Tibial artery (tissue), 4 donors: ENCODE measurements at places on chromosomes 5 and 9.

DNA sequence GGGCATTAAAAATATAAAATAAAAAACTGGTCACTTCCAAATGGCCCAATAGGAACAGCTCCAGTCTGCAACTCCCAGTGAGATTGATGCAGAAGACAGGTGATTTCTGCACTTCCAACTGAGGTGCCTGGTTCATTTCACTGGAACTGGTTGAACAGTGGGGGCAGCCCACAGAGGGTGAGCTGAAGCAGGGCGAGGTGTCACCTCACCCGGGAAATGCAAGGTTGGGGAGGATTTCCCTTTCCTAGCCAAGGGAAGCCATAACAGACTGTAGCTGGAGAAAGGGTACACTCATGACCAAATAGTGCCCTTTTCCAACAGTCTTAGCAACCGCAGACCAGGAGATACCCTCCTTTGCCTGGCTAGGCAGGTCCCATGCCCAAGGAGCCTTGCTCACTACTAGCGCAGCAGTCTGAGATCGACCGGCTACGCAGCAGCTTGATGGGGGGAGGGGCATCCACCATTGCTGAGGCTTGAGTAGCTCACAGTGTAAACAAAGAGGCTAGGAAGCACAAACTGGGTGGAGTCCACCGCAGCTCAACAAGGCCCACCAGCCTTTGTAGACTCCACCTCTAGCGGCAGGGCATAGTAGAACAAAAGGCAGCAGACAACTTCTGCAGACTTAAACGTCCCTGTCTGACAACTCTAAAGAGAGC lies 12.7 kb downstream of the RLN1 start:
- DNase-seq: no peak

DNA sequence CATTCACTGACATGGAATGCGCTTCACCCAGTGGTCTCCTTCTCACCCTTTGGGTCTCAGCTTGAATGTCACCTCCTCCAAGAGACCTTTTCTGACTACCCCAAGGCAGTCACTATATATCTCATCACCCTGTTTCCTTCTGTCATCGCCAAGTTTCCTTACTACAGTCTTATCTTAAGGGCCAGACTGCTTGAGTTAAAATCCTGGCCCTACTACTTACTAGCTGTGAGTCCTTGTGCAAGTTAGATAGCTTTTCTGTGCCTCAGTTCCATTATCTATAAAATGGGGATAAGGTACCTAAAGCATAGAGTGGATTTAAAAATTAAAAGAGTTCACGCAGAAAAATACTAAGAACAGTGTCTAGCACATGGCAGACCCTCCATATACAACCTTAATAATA lies 132.4 kb downstream of the GABBR2 start:
- DNase-seq: no peak

DNA sequence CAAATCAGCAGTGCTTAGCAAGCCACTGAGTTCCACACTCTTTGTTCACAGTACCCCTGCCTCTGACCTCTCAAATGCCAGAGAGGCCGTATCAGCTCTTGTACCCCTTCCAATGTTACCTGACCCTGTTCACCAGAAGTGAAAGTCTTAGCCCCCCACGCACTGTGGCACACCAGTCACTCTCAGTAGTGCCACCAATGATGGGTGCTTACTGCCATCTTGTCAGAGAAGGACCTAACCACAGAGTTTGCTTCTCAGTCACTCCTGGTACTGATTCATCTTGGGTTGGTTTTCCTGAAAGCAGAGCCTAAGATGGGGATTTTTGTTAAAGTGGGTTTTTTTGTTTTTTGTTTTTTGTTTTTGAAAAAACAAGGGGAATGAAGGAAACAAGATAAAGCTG lies 28.8 kb upstream of the PANK3 start:
- DNase-seq: no peak

DNA sequence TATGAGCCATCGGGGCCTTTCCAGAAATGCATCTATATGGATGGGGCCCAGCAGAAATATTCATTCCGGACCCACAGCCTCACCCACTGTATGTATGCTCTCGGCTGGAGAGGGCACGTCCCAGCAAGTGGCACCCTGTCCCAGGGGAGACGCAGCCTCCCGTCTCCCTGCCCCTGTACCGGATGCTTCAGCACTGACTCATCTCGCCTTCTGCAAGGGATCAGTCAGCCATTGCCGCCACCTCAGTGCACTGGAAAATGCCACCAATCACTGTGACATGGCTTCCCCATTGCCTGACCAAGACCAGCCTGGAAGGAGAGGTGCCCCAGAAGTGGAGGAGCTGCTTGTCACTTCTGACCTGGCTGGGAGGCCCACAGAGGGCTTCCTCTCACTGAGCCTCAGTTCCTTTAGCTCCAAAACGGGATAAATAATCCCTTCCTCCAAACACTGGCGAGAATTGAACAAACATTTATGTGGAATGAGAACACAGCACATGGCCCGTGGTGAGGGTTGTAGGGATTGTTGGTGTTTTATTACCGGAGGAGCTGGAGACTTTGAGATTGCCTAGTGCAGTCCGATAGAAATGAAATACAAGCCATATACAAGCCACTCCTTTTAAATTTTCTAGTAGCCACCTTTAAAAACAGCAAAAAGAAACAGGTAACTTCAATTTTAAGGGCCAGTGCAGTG lies 43.9 kb upstream of the ORM1 start:
- peak; percentile 83 for DNase-seq

GRCh38 chr9:86713470-86713869 lies 233.8 kb downstream of the GAS1 start:
- no peak for DNase-seq

GRCh38 chr5:1112596-1113331 lies 901 bp upstream of the SLC12A7 start:
- no peak for DNase-seq

DNA sequence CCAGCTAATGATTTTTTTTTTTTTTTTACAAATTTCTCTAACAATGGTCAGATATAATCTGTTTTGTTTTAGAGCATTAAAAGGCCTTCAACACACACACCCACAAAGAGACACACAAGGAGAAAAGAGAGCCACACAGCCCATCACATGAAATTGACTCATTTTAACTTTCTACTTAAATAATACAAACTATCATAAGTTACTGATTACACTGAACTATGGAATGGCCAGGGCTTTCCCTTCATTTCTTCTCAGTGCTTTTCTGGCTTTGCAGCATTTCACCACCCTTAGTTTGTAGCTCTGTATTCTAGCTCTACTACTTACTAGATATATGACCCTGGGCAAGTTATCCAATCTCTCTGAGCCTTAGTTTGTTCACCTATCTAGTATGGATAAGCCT lies 13.2 kb downstream of the REEP5 start:
- DNase-seq: no peak

GRCh38 chr9:78286946-78287388 lies 10.0 kb upstream of the PSAT1 start:
- no peak for DNase-seq

DNA sequence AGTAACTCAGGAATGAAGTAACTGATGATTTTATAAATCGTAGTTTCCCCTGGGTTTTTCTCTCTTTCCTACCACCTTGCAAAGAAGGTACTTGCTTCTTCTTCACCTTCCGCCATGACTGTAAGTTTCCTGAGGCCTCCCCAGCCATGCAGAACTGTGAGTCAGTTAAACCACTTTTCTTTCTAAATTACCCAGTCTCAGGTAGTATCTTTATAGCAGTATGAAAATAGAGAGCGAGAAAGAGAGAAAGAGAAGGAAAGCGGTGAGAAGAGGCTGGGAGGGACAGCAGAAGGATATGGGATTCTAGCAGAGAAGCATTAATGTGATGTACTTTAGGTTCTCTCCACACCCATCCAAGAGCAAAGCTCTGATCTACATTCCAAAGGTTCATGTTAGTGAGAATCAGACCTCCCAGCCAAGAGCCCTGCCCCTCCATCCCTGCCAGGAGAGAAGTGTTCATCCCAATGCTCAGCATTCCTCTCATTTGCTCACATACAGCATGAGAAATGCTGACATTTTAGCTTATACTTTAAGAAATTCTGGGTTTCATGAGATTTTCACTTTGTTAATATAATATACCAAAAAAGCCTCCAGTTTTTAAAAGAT lies 185.0 kb upstream of the PTGER4 start:
- no peak for DNase-seq

GRCh38 chr9:109907400-109907799 lies 127.4 kb downstream of the PALM2AKAP2 start:
- peak; percentile 28 for DNase-seq

DNA sequence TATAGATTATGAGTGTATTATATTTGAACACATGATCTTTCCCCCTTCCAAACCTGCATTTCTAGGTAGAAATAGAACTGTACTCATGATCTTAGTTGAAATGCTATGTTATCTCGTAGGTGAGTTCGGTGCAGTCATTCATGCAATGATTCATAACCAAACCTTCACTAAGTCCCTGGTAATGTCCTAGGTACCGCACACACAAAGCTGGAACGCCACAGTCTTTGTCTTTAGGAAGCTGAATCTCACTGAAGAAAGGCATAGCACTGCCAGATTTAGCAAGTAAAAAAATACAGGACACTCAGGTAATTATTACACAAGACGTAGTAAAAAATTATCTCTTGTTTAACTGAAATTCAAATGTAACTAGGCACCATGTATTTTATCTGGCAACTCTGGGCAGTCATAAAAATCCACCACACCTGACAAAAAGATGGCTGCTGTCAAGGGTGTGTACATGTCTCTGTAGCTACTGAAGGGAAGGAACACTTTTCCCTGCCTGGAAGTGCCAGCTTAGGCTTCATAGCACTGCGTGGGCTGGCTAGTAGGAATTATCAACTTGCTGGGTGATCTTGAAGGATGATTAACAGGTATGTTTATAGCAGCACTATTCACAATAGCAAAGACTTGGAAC lies 28.0 kb upstream of the TXN start:
- no peak for DNase-seq

- peak; percentile 61 for DNase-seq
Observed at GRCh38 chr5:91119981-91120850, 262.9 kb downstream of the ARRDC3 start.

- DNase-seq: no peak
Observed at GRCh38 chr9:99054581-99054980, 50.3 kb upstream of the TGFBR1 start.

- DNase-seq: no peak
Observed at GRCh38 chr5:80125022-80125961, 90.1 kb downstream of the THBS4 start.

DNA sequence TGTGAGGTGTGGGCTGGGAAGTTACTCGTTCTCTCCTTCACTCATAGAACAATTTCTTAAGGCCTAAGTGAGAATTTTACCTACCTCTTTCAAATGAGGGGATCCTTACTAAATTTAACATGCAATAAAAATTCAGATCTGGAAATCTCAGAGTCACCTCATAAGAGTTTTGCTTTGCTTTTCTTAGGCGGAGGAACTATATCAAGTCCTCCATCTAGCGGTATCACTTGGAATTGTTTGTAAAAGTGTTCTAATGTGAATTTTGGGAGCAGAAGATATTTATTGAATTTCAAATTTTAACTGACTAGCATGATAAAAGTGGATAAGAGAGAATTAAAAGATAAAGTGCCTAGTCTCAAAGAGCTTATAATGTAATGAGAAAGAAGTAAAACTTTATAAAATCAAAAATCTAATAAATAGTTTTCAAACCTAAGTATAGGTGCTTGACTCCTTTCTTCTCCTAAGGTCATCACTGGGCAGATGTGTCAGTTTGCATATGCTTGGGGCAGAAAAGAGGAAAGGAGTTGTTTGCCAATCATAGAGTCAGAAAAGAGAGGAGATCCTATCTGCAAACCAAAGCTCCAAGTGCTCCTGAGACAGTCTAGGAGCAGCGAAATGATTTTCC lies 145.7 kb upstream of the DAB2 start:
- no peak for DNase-seq

DNA sequence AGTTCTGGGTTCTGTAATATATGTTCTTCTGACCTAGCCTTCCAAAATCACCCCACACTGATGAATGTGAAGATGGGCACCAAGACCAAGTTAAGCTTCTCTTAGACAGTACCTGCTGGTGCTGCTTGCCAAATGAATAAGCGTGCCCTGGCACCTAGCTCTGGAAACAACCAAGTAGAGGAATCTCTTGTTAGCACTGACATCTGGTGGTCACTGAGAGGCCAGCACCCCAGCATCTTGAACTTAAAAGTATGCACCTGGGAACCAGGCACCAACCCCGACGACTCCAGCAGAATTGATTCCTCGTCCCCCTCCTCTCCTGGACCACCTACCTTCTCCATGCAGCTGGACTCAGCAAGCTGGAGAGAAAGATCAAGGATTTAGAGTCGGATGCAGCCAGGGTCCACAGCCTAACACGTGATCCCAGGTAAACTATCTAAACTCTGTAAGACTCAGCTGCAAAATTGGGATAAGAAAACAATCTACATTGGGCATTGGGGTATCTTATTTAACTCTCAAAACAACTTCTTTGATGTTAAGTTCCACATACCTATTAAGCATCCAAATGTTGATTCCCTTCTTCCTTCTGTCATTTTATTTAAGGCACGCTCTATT lies 89.8 kb downstream of the SLC1A3 start:
- DNase-seq: no peak

- DNase-seq: peak; percentile 87
Observed at GRCh38 chr5:178279723-178280438, 47.3 kb upstream of the PHYKPL start.

DNA sequence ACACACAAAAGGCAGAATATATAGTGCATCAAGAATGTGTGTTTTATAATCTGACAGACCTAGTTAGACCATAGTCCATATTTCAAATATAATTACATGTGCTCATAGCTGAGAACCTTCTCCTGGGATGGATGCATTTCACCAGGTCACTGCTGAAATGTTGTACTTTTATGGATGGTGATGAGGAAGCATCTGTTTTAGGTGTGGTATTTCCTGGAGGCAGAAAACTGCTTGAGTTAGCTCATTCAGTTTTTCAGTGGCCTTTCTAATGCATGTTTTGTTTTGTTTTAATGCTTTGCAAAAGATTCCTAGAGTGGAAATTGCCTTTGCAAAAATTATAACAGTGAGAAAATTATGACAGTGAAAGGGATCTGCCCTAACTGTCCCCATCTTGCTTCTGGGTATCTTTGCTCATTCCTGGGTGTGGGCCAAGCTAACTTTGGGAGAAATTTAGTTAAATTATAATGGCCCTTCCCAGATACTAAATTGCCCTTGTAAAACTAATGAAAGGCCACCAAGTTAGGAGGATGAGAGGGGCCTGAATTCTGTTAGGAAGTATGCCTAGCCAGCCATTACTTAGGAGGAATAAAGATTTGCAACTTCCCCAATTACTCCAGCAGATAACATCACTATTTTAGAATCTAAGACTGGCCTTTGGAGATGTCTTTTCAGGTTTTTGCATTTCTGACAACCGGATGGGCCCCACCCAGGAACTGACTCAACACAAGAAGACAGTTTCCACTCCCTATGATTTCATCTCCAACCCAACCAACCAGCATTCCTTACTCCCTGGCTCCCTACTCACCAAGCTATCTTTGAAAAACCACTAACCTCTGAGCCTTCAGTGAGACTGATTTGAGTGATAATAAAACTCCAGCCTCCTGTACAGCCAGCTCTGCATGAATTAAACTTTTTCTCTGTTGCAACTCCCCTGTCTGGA lies 7.0 kb upstream of the IL12B start:
- DNase-seq: no peak

GRCh38 chr5:124546643-124547042 lies 199.8 kb downstream of the ZNF608 start:
- no peak for DNase-seq

GRCh38 chr9:34230556-34230955 lies 51.7 kb downstream of the UBAP1 start:
- DNase-seq: no peak
